ENCODE measurements at places on chromosomes 4 and X.

DNA sequence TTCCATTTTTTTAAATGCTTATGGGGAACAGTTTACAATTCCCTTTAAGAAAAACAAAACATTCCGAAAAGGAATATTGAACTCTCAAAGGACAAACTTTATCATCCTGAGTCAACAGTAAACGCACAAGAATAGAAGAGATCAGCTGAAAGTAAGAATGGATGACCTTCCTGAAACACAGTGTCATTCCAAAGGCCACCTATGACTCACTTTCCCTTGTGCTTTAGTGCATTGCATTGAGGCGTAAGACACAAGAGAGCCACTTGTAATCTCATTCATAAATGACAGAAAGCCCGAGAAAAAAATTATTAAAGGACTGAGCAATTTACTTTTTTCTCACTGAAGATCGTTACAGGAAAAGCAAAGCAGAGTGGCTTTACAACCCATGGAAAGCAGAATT, 1062.4 kb upstream of the DIAPH2 start:
- H3K27me3 ChIP-seq, result no peaks in the 10 kb centered on the region
- H3K27ac ChIP-seq, result no peak overlapping the region
- DNase-seq, result no peak
- no peaks in the 10 kb centered on the region for H3K36me3 ChIP-seq
- H3K4me3 ChIP-seq, result no peak overlapping the region

- H3K4me3 ChIP-seq, result no peak overlapping the region
- no peaks in the 10 kb centered on the region for H3K36me3 ChIP-seq
- no peak overlapping the region for H3K27ac ChIP-seq
- no peaks in the 10 kb centered on the region for H3K27me3 ChIP-seq
- peaks cover 24% of the 10 kb centered on the region for H3K4me1 ChIP-seq
Measured at GRCh38 chr4:128450326-128451120, 162.9 kb upstream of the PGRMC2 start.

- DNase-seq, result no peak
- no peak overlapping the region for H3K27ac ChIP-seq
- no peaks in the 10 kb centered on the region for H3K4me1 ChIP-seq
- H3K36me3 ChIP-seq, result no peaks in the 10 kb centered on the region
- H3K27me3 ChIP-seq, result no peaks in the 10 kb centered on the region
Measured at GRCh38 chrX:97315939-97316338, 432.2 kb downstream of the RPA4 start.

GRCh38 chr4:128823025-128823661, 13.6 kb downstream of the JADE1 start:
- H3K36me3 ChIP-seq, result peaks cover 7% of the 10 kb centered on the region
- no peak overlapping the region for H3K4me3 ChIP-seq
- H3K27ac ChIP-seq, result peak overlapping the region; percentile 78
- DNase-seq, result peak; percentile 79

- peak overlapping the region; percentile 46 for H3K4me3 ChIP-seq
- no peaks in the 10 kb centered on the region for H3K36me3 ChIP-seq
- H3K27me3 ChIP-seq, result no peaks in the 10 kb centered on the region
- DNase-seq, result no peak
Measured at GRCh38 chr4:1684506-1685234, 557 bp upstream of the FAM53A start.

GRCh38 chrX:4373791-4374190, 660.3 kb upstream of the PRKX start:
- no peaks in the 10 kb centered on the region for H3K27me3 ChIP-seq
- no peaks in the 10 kb centered on the region for H3K36me3 ChIP-seq
- no peak overlapping the region for H3K4me3 ChIP-seq
- H3K27ac ChIP-seq, result no peak overlapping the region
- H3K4me1 ChIP-seq, result no peaks in the 10 kb centered on the region
- no peak for DNase-seq

GRCh38 chr4:143230683-143231082, 46.0 kb downstream of the USP38 start:
- no peak overlapping the region for H3K27ac ChIP-seq
- H3K27me3 ChIP-seq, result no peaks in the 10 kb centered on the region
- DNase-seq, result no peak
- no peaks in the 10 kb centered on the region for H3K36me3 ChIP-seq
- H3K4me1 ChIP-seq, result no peaks in the 10 kb centered on the region

GRCh38 chr4:2940267-2941137, 22.7 kb downstream of the NOP14 start:
- no peak overlapping the region for H3K27ac ChIP-seq
- no peak overlapping the region for H3K4me3 ChIP-seq
- no peak for DNase-seq
- peaks cover 58% of the 10 kb centered on the region for H3K36me3 ChIP-seq

- no peaks in the 10 kb centered on the region for H3K27me3 ChIP-seq
- no peak for DNase-seq
- H3K4me3 ChIP-seq, result no peak overlapping the region
Measured at GRCh38 chrX:70505451-70505841, 60.8 kb downstream of the DLG3 start.

- H3K4me3 ChIP-seq, result no peak overlapping the region
- no peaks in the 10 kb centered on the region for H3K36me3 ChIP-seq
- H3K27ac ChIP-seq, result no peak overlapping the region
- H3K27me3 ChIP-seq, result no peaks in the 10 kb centered on the region
- H3K4me1 ChIP-seq, result no peaks in the 10 kb centered on the region
Measured at GRCh38 chr4:179671609-179672008, 2229.4 kb upstream of the AGA start.

- no peaks in the 10 kb centered on the region for H3K4me1 ChIP-seq
- H3K27me3 ChIP-seq, result no peaks in the 10 kb centered on the region
- H3K4me3 ChIP-seq, result no peak overlapping the region
Measured at GRCh38 chrX:1307626-1308340, 28.8 kb upstream of the IL3RA start.

DNA sequence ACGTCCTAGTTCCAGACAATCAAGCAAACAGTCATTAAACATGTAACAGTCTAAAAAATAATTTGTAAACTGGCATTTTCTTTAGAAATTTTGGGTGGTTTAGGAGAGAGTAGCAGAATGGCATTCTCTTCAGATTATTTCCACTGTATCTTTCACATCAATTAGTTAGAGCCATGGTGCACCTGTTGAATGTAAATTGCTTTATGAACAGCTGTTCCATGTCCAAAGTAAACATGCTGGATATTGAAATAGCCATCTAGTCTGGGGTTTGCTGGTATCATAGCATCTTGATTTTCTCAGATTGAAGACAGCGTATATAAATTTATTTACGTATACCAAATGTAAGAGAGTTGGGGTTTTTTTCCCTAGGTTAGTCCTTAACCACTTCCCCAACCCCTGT, 143.6 kb downstream of the RCHY1 start:
- H3K4me1 ChIP-seq, result no peaks in the 10 kb centered on the region
- 0 out of 2 replicates have a peak, but pooled peaks cover 4% of the 10 kb centered on the region for H3K27me3 ChIP-seq
- no peak for DNase-seq
- H3K4me3 ChIP-seq, result no peak overlapping the region
- H3K36me3 ChIP-seq, result no peaks in the 10 kb centered on the region

GRCh38 chr4:172736046-172736445, 432.6 kb upstream of the GALNT7 start:
- H3K36me3 ChIP-seq, result no peaks in the 10 kb centered on the region
- no peak overlapping the region for H3K27ac ChIP-seq
- no peak overlapping the region for H3K4me3 ChIP-seq
- H3K27me3 ChIP-seq, result no peaks in the 10 kb centered on the region

GRCh38 chr4:8427761-8428287, 12.7 kb downstream of the ACOX3 start:
- peaks cover 13% of the 10 kb centered on the region for H3K4me1 ChIP-seq
- no peaks in the 10 kb centered on the region for H3K27me3 ChIP-seq
- no peaks in the 10 kb centered on the region for H3K36me3 ChIP-seq
- no peak for DNase-seq
- peak overlapping the region; percentile 61 for H3K4me3 ChIP-seq

- no peak for DNase-seq
- H3K27me3 ChIP-seq, result no peaks in the 10 kb centered on the region
- no peak overlapping the region for H3K27ac ChIP-seq
- H3K4me1 ChIP-seq, result no peaks in the 10 kb centered on the region
Measured at GRCh38 chrX:71168134-71168533, 23.5 kb downstream of the NLGN3 start.

DNA sequence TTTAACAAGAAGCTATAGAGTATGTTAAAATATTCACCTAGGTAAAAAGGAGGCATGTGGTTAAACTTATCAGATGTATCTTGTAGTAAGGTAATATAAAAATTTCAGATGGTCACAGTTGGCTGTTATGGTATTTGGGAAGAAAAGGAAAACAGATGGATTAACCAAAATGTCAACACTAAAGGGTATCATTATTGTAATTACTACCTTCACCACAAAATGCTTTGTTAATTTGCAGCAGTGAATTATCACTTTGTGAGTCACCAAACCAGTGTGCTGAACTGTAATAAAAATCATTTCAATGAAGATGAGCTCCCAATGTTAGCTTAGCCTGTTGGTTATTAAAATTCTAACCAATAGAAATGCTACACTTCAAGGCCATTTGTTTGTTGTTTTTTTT, 233.9 kb downstream of the RPA4 start:
- H3K27me3 ChIP-seq, result no peaks in the 10 kb centered on the region
- H3K4me1 ChIP-seq, result no peaks in the 10 kb centered on the region

DNA sequence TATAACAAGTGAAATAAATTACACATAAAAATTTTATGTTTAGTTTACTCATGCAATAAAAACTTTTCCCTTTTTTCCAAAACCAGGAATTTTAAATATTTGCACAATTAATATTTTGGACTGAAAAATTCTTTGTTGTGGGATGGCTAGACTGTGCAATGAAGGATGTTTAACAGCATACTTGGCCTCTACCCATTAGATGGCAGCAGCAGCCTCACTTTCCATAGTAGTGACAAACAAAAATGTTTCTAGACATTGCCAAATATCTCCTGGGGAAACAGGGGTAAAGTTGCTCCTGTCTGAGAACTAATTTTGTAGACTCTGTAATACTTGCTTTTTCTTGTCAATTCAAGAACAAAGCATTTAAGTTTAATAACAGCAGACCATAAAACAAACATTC, 49.8 kb downstream of the SCLT1 start:
- no peak overlapping the region for H3K27ac ChIP-seq
- H3K36me3 ChIP-seq, result no peaks in the 10 kb centered on the region
- H3K4me3 ChIP-seq, result no peak overlapping the region
- no peaks in the 10 kb centered on the region for H3K4me1 ChIP-seq
- no peak for DNase-seq

DNA sequence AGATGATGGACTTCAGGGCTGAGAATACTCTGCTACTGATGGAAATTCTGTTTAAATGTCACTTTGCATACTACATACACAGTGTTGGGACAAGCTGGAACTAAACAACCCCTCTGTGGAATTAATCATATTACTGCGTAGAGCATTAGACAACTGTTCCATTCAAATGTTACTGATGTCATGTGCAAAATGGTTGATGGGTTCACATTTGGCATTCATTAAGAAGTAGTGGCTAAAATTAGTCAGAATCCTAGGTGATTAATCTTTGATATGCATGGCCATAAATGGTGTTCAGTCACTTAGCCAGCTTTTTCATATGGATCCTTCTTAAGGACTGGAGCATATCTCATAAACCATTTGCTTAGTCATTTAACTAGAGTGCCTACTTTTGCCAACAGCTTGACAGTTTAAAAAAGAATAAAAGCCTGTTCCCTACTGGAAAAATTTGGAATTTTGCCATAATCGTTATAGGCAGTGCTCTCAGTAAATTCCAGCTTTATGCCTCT, 105.2 kb downstream of the RNF150 start:
- DNase-seq, result no peak
- H3K27ac ChIP-seq, result no peak overlapping the region

GRCh38 chr4:108592674-108592986, 27.7 kb upstream of the RPL34 start:
- H3K4me3 ChIP-seq, result no peak overlapping the region
- H3K27ac ChIP-seq, result peak overlapping the region; percentile 77
- no peaks in the 10 kb centered on the region for H3K27me3 ChIP-seq

- H3K27ac ChIP-seq, result no peak overlapping the region
- no peaks in the 10 kb centered on the region for H3K27me3 ChIP-seq
- DNase-seq, result no peak
- 0 out of 2 replicates have a peak, but pooled peaks cover 2% of the 10 kb centered on the region for H3K36me3 ChIP-seq
- no peaks in the 10 kb centered on the region for H3K4me1 ChIP-seq
- no peak overlapping the region for H3K4me3 ChIP-seq
Measured at GRCh38 chrX:19595043-19595677, 79.9 kb upstream of the MAP3K15 start.

GRCh38 chr4:749698-750666, 44.4 kb downstream of the PCGF3 start:
- H3K27ac ChIP-seq, result no peak overlapping the region
- DNase-seq, result no peak
- H3K27me3 ChIP-seq, result no peaks in the 10 kb centered on the region
- H3K4me1 ChIP-seq, result no peaks in the 10 kb centered on the region
- H3K36me3 ChIP-seq, result no peaks in the 10 kb centered on the region
- no peak overlapping the region for H3K4me3 ChIP-seq
